ENCODE measurements at places on chromosomes 4 and X.
A peak's percentile ranks its signal among the peaks of the same experiment; 100 is the strongest.

DNA sequence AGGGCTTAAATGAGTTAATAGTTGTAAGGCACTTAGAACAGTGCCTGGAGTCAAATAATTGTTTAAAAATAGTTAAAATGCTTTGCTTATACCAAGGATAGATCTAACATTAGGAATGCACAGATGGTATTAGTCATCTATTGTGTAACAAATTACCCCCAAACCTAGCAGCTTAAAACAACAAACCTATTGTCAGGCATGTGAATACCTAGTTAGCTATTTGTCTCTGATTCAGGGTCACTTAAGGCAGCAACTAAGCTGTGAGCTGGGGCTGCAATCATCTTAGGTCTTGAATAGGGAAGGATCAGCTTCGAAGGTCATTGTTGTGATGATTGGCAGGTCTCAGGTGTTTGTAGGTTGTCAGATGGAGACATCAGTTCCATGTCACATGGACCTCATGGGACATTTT lies 42.4 kb upstream of the AGA start:
- peak; percentile 89 for DNase-seq

- DNase-seq, result no peak
These were observed 113.7 kb downstream of the SOWAHB start for GRCh38 chr4:76784237-76784636.

DNA sequence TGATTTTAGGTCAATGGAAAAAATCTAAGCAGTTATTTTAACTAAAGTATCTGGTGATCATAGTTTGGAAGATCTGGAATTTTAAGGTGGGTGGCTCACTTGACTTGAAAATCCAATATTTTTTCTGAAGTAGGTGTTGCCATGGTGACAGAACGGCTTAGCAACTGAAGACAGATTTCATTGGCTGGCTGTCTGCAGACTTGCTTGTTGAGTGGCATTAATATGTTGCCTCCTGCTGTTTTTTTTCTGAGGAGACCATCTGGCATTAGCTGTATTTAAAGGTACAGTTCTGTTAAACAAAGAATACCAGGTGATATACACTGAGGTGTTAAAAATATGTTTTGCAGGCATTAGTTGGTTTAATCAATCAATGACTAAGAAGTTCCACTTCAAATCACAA lies 19.8 kb downstream of the CPE start:
- DNase-seq, result peak; percentile 59

- DNase-seq, result no peak
These were observed 1.7 kb downstream of the NKX3-2 start for GRCh38 chr4:13542577-13543031.

DNA sequence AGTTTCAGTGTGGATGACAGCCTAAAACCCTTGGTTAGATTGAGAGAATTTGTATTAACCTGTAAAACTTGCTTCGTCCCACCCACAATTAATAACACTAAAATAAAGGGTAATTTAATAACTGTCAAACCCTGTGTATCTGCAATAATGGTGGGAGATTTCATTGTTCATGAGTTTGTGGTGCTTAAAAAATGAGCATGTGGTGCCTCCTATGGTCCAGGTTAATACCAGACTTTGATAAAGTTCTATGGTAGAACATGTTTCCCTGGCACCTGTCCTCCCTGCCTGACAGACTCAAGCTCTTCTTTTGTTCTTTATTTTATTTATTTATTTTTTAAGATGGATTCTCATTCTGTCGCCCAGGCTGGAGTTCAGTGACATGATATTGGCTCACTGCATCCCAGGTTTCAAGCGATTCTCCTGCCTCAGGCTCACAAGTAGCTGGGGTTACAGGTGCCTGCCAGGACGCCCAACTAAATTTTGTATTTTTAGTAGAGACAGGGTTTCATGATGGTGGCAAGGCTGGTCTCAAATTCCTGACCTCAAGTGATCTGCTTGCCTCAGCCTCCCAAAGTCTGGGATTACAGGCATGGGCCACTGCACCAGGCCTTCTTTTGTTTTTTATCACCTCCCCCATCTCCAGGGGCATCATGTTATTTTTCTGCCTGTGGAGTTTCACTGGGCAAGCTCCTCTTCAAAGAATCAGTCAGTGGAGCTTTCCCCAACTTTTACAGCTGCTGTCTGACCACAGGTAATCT lies 289.2 kb downstream of the NR3C2 start:
- DNase-seq, result peak; percentile 11

DNA sequence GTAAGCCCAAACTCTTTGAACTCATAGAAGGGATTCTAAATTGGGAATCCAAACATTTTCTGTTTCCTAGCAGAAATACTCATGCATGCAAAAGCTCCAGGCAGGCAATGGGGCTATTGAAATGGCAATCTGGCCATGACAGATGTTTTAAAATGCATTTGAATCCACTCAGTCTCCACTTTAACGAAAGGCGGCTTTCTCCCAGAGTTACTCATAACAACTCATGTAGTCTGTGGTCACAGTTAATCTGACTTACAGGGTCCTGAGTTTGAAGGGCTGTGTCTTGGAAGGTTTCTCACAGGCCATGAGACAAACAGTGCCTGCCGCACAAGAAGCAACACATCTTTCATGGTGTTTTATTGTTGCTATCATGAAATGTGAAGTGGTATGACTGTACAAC lies 185.7 kb downstream of the AMELX start:
- no peak for DNase-seq

- DNase-seq, result no peak
These were observed 232.2 kb downstream of the TMA16 start for GRCh38 chr4:163726641-163727040.

- DNase-seq, result peak; percentile 69
These were observed 26.8 kb upstream of the FMR1 start for GRCh38 chrX:147884958-147885357.

GRCh38 chr4:8443801-8444200 lies 3.2 kb downstream of the TRMT44 start:
- DNase-seq, result no peak

- peak; percentile 58 for DNase-seq
These were observed at the start of gene CLCN4 for GRCh38 chrX:10156199-10157031. CLCN4 (plus strand) TSS chrX:10156975; CDS start chrX:10185033, 28,058 bp downstream.

DNA sequence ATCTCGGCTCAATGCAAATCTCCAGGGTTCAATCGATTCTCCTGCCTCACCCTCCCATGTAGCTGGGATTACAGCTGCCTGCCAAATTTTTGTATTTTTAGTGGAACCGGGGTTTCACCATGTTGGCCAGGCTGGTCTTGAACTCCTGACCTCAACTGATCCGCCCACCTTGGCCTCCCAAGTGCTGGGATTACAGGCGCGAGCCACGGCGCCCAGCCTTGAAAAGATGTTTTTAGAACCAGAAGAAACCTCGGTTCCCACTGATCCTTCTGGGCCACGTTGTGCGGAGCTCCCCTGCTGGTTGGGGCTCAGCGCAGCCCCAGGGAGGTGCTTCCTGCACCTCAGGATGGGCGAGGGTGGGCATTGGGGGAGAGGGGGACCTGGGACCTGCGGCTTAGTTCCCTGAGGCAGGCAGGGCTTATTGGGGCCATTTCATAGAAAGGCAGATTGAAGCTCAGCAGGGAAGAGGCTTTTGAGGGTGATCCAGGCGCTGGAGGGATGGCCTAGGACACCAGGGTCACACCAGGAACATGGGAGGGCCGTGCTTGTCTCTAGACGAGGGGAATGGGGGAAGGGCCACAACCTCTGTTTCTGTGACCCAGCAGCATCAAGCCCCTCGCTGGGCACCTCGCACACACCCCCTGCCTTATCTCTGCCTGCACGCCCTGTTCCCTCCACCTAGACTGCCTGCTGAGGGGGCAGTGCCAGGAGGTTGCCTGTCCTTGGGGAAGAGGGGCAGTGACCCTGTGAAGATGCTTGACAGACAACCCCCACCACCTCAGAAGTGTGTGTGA lies 6.3 kb upstream of the ADD1 start:
- DNase-seq, result no peak

Measured in fibroblast of pulmonary artery (primary cell).